ENCODE measurements at places on chromosomes 13 and 19. TPM values are rescaled to one million over a fixed set of nuclear protein-coding genes. Genes with fewer than 3 reads are reported as not detected.

IL4I1 gene
- total RNA-seq = 7.5 TPM

SHISA7 gene
- not detected for total RNA-seq

LRG1 gene
- 1.3 TPM for total RNA-seq

DPF1 gene
- total RNA-seq = 0.77 TPM

ARID3A gene
- 23.1 TPM for total RNA-seq

VSTM2B gene
- not detected for total RNA-seq

TRPM4 gene
- 0.22 TPM for total RNA-seq

CD209 gene
- not detected for total RNA-seq

ZSWIM4 gene
- 7.1 TPM for total RNA-seq

ZNF274 gene
- 16.9 TPM for total RNA-seq

CACNA1A gene
- 0.33 TPM for total RNA-seq

MEGF8 gene
- 4.0 TPM for total RNA-seq

ZNF799 gene
- 3.3 TPM for total RNA-seq

ELAVL1 gene
- 140 TPM for total RNA-seq

ZFP36 gene
- total RNA-seq = 116 TPM

SIGLEC10 gene
- not detected for total RNA-seq

ZFR2 gene
- total RNA-seq = 0.27 TPM

ICAM3 gene
- total RNA-seq = 109 TPM

PTGIR gene
- 16.3 TPM for total RNA-seq

HRC gene
- not detected for total RNA-seq

SNRPA gene
- total RNA-seq = 312 TPM

CAPN12 gene
- 1.9 TPM for total RNA-seq

ZNF415 gene
- total RNA-seq = 0.74 TPM

FAM83E gene
- 2.0 TPM for total RNA-seq

CLEC11A gene
- 0.69 TPM for total RNA-seq

N4BP2L1 gene
- 22.6 TPM for total RNA-seq

HOMER3 gene
- total RNA-seq = not detected

PCDH17 gene
- not detected for total RNA-seq

All from activated naive CD4-positive, alpha-beta T cell treated with anti-CD3 and anti-CD28 coated beads for 36 hours (primary cell).